Mucosa of descending colon (tissue), 3 donors: ENCODE measurements at places on chromosomes 4 and X. TPM values are rescaled to one million over a fixed set of nuclear protein-coding genes. Genes with fewer than 3 reads are reported as not detected.

DNA sequence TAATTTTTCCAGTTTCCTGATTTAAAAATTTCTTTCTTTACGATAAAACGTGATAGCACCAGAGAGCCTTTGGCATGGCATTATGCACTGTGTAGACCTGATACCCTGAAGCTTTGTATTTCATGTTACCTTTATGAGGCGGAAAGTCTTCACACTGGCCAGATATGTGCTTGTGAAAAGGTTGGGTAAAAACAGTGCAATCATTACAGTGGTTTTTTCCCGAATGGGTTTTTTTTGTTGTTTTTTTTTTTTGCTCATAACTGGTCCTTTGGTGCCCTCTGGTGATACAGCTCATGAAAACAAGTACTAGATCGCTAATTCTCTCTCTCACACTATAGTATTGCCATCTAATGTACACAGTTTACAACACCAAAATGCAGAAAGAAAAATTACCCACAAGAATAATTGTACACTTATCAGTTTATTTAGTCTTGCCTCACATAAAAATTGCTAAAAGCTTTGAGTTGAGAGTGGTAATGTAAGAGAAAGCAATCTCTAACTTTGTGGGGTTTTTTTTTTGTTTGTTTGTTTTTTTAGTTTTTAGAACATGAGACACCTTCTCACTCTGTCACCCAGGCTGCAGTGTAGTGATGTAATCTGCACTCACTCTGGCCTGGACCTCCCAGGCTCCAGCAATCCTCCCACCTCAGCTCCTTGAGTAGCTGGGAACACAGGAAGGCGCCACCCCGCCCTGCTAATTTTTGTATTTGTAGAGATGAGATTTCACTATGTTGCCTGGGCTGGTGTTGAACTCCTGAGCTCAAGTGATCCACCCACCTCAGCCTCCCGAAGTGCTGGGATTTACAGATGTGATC lies 21.3 kb downstream of the SPCS3 start:
- no peak for DNase-seq

DNA sequence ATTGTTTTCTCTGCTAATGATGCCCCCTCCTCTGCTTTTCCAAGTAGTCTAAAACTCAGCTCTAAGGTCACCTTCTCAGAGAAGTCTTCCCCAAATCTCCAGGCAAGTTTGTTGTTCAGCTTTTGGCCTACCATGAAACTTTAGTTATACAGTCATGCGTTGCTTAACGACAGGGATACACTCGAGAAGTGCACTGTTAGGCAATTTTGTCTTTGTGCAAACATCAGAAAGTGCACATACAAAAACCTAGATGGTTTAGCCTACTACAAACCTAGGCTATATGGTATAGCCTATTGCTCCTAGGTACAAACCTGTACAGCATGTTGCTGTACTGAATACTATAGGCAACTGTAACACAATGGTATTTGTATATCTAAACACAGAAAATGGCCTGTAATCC lies 91.9 kb downstream of the WDFY3 start:
- DNase-seq, result no peak

DNA sequence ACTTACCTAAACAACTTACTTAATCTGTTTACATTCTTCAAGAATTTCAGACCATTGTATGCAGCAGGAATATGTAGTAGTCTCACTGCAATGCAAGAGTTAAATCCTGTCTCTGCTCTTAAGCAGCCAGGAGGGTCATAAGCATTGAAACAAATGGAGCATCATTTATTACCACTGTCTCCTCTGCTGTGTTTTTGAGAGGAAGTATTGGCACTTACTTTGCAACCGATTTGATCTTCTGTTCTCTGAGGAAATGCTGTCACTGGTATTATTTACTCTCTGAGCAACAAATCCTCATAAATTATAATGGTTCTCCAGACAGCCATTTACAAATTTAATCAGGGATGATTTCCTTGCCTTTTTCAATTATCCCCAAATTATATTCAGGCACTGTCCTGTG lies 1367.1 kb downstream of the STIM2 start:
- DNase-seq, result no peak

DNA sequence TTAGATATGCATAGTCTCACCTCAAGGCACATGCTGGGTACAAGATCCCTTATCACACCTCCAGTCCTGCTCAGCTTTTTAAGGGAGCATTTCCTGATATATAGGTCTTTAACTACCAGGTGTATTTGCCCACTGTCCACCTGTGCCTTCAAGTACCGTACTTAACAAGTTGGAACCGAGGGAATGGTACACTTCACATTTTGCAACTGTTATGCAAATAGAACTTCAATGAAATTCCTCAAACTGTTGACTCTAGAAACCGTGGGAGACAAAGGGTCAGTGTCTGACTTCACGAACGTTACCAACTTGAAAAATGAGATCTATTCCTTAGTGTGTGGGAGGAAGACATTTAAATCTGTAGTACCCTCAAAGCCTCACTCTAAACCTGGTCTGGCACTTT lies 5.2 kb downstream of the TRIM2 start:
- DNase-seq, result no peak

LIMCH1 gene
- 9.6 TPM for total RNA-seq

RAB9B gene
- total RNA-seq, result 0.69 TPM

CFP gene
- 2.9 TPM for total RNA-seq

- DNase-seq, result no peak
Measured at GRCh38 chr4:55754754-55755350, 64.7 kb upstream of the EXOC1L start.

DNA sequence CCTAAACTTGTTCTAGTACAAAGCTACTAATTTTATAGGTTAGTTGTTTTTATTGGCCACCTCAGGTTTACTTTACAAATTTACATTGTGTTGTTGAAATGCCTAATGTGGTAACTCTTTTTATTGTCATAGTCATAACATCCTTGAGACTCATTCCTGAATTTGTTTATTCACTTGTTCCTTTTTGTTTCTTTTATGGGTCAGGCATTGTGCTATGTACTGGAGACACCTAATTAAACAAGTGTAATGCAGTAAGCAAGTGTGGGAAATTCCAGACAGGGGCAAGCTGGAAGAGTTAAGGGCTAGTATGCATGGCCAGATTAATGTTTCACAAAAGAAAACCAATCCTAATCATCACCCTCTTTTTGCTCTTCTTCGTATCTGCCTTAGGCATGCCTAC lies 30.5 kb upstream of the TTC29 start:
- DNase-seq, result no peak

MGAT4D gene
- not detected for total RNA-seq

UGT2B17 gene
- 1,338 TPM for total RNA-seq

ATP2B3 gene
- not detected for total RNA-seq

MBNL3 gene
- total RNA-seq, result 40.6 TPM

EFHC2 gene
- total RNA-seq, result 3.0 TPM

STBD1 gene
- 11.9 TPM for total RNA-seq

OTUD5 gene
- 52.5 TPM for total RNA-seq

DNA sequence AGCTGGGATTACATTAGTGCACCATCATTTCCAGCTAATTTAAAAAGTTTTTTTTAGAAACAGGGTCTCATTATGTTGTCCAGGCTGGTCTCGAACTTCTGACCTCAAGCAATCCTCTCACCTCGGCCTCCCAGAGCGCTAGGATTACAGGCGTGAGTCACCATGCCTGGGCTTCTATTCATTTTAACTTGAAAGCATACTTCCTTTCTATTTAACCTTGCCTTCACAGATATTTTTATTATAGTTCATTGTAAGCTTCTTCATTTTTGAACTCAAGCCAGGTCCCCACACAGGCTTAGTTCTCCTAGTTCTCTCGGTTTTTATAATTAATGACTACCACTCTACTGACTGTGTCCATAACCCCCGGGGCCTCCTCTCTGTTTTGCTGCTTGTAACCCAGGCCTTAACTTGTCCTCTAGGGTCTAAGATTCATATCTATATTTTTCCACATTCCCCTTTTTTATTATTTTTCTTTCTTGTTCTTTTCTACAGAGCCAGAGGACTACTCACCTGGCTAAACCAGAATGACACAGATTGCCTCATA lies 50.7 kb downstream of the SNX12 start:
- no peak for DNase-seq

AWAT2 gene
- not detected for total RNA-seq

DNA sequence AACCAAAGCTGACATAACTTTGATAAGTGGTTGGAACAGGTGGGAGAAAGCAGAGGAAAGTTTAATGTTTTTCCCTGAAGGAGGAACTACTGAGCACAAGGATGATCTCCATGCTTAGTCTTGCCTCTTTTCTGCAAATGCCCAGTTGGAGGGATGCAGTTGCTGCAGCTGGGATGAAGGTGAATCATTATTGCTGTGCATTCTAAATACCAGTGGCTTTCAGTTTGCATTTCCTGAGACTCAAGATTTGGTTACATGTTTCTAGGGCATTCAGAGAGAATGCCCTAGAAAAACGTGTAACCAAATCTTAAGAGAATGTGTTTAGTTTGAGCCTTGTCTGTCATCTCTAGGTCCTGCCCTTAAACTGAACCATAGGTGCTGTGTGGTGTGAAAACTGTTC lies 42.2 kb downstream of the METTL14 start:
- DNase-seq, result no peak

TRMT2B gene
- total RNA-seq, result 29.4 TPM

LRRC66 gene
- 22.6 TPM for total RNA-seq

DNA sequence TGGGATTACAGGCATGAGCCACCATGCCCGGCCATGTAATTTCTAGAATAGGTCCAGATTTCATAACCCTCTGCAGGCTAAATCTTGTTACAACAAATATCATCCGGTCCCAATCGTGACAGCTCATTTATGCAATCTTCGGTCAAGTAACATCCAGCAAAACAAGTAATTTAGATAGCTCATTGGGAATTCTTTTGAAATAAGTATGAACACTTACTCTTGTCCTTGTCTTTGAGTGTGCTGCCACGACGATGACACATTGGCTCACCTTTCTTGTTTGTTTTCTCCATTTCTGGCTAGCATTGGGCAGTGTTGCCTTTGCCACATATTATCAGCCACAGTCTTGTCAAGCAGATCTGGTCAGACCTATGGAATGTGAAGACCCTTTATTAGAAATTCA lies 92.0 kb downstream of the PHEX start:
- DNase-seq, result no peak
